Hematopoietic multipotent progenitor cell treated with erythropoietin and hydrocortisone succinate and interleukin-3 and kit ligand, for 6 days (in vitro differentiated cells): ENCODE measurements at places on chromosomes 12 and 14.

- DNase-seq = no peak
Measured at GRCh38 chr12:84594157-84594556, 318.4 kb downstream of the SLC6A15 start.

DNA sequence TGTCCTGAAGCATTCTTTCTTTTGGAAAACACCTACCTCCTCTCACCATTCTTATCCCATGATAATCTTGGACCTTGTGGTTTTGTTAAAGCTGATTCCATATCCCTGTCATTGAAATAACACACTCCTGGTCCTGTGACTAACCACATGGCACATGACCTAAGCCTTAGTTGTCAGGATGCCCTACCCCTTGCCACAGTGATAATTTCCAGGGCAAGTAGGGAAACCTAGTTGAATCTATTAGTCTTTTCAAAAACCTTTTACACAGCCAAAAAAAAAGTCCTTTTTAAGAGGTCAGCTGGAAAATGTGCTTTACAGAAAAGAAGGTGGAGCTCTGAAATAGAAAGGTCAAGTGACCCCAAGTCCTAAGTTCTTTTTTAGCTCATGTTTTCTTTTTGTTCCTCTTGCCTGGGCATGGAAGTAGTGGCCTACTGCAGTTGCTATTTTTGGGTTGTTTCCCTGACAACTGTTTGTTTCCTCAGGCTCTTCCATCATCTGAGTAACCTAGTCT lies 608.4 kb downstream of the LRFN5 start:
- DNase-seq = no peak

DNA sequence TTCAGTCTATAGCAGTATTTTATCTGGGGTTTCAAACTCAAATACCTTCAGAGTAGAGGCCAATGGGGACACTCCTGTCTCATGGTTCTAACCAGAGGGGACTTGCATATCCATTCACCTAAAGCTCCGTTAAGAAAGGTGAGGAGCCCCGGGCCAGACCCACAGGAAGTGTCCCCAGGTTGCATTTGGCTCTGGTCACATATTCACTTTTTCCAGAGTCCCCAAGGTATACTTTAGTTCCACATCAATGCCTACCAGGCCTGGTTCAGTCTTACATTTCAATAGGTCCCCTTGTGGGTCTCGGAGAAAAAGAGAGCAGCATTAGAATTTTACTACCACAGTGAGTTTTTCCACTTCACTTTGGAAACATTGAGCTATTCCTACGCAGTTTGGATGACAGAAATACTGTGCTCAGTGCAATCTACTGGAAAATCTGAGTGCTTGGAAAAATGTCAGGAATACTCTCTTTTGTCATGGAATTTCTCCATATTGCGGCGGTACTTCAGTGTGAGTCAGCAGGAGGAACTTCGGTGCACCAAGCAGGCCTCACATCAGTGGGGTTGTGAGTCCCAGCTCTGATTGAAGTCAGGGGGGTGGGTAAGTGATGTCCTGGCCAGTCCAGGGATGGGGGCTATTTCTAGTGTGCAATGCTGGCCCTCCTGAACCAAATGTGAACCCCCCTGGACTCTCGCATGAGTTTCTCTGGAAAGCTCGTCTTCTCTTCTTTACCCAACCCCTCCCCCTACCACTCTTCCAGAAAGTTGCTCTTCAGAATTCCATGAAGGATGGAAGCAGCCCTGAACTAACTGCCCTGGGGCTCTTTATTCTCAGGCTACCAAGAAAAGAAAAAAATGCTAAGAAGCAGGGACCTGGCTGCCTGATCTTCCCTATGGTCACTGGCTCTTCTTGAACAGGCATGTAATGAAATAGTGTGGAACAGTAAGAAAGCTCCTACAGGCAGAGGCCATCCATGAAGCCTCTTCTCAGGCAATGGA lies 184.7 kb downstream of the PRKCH start:
- no peak for DNase-seq

- no peak for DNase-seq
Measured at GRCh38 chr14:94617366-94617941, 5.3 kb downstream of the SERPINA3 start.

- no peak for DNase-seq
Measured at GRCh38 chr12:92118826-92119536, 26.7 kb downstream of the BTG1 start.

- no peak for DNase-seq
Measured at GRCh38 chr12:57591782-57592325, 862 bp downstream of the PIP4K2C start.

DNA sequence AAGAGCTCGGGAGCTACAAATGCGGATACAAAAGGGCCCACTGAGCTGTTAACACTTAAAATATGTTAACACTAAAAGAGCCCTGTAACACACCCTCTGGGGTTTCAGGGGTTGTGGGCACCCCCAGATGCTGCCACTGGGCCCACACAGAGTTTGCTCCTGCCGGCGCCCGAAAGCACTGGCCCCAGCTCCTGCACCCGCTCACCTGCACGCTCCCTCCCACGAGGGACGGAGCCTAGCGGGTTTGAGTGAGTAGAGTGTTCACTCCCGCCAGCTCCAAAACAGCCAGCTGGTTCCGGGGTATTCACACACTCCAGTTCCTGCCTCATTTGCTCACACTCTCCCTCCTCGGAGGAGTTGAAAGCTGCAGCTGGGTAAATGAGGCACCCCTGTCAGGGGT lies 357.7 kb downstream of the ETNK1 start:
- DNase-seq = no peak

GRCh38 chr14:97802430-97803373 lies 1005.5 kb downstream of the VRK1 start:
- DNase-seq = no peak

DNA sequence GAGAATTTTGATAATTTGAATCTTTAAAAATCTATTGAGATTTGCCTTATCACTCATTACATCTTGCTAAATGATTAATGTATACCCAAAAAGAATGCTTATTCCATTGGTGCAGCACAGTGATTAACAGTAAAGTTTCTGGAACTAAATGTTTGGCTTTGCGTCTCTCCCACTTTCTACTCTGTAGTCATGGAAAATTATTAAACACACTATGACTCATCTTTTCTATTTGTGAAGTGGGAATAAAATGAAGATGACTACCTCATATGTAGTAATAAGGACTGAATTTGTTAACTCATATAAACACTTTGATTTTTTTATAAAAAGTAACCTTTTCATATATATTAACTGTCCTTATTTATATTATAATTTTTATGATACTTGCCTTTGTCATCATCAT lies 118.1 kb downstream of the RERGL start:
- DNase-seq = no peak

DNA sequence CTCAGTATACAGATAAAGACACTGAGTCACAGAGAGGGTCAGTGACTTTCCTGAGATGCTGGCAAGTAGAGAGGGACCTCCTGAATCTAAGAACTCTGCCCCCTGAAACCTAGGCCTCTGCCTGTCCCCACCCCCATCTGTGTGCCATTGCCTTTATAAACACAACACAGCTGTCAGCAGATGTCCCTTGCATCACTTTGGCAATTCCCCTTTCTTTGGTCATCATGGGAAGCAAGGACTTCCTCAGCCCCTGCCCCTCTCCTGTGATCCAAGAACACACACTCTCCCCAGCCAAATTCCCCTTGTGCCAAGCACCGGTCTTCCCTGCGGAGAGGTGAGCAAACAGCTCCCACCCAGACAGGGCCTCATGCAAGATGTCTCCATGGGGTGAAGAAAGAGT lies 8.3 kb downstream of the TSPAN11 start:
- DNase-seq = no peak

- DNase-seq = no peak
Measured at GRCh38 chr12:74424778-74425177, 112.9 kb upstream of the ATXN7L3B start.

- DNase-seq = no peak
Measured at GRCh38 chr12:31466768-31467167, 124.2 kb downstream of the DENND5B start.

DNA sequence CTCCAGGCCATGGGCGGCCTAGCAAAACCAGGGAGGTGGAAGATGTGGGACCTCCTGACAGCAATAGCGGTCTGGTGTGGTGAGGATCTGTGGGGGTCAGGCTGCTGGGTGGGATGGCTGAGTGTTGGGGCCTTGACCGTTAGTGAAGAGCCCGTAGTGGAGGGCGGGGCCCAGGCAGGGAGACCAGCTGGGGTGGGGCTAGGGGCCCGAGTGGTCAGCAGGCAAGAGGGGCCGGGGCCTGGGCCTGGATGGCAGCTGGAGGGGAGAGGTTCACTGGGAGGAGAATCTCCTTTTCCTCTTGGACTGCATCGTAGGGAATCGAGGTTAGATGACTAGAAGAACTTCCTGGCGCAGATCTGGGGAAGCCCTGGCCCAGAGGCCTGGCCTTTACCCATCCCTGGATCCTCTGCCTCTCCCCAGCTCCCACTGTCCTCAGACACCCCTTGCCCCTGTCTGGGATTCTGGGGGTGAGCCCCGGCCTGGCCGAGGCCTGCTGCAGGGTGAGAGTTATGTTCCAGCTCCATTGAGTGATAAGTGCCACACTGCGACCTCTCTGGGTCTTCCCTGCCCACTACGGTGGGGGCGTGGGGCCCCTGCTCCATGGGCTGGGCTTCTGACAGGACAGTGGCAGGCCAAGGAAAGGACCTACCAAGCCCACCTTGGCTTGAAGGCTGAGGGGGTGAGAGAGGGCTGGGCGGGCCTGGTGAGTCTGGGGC lies 47.1 kb downstream of the KRT80 start:
- DNase-seq = no peak

DNA sequence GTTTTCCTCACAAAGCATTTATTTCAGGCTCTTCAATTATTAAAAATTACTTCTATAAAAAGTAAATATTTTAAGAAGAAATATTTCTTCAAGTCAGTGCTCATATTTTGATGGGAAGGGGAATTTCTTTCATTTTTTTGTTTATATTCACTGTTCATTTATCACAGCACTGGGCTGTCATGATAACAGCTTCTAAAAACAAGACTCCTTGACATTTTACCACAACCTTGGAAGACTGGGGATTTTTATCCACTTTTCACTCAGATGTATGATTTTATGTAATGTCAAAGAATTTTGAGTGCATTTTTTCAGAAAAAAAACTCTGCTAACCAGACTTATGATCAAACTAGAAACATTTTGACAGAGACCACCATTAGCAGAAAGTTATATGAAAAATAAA lies 149.7 kb downstream of the PHLDA1 start:
- no peak for DNase-seq

GRCh38 chr14:70397746-70398145 lies 19.1 kb downstream of the SYNJ2BP start:
- DNase-seq = no peak

DNA sequence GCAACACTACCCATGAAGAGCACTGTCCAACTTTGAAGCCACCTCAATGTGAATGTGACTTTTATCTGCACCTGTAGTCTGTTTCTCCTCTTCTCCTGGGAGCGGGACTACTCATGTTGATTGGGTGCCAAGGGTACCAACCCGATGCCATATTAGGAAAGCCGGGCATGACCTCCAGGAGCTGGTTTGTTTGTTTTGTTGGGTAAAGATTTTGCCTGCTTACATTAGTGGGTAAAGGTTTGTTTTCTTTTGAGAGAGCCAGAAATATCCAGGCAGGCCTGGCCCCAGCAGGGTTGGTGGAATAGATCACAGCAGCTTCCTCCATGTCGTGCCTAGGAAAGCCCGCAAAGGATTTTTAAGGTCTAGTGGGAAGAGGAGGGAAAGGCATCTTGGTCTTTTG lies 19.7 kb upstream of the ITPK1 start:
- DNase-seq = no peak

DNA sequence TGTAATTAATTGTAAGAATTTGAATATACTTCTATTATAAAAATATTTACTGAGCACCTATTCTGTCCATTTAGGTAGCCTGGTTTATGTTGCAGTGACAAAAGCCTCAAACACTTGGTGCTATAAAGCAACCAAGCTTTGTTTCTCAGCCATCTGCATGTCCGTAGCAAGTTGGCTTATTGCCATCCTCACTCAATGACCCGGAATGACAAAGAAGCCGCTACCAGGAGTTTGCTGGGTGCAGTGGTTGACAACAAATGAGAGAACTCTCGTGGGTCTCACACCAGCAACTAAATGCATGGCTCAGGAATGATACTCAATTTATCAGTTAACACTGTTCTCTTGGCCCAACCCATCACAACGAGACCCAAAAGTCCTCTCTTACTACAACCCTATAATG lies 553.1 kb downstream of the DIO2 start:
- no peak for DNase-seq

GRCh38 chr14:105392131-105393090 lies 5.9 kb upstream of the TEX22 start:
- no peak for DNase-seq

- no peak for DNase-seq
Measured at GRCh38 chr12:105554223-105554678, 223.8 kb downstream of the C12orf75 start.

- no peak for DNase-seq
Measured at GRCh38 chr12:89167986-89168385, 184.3 kb downstream of the DUSP6 start.

DNA sequence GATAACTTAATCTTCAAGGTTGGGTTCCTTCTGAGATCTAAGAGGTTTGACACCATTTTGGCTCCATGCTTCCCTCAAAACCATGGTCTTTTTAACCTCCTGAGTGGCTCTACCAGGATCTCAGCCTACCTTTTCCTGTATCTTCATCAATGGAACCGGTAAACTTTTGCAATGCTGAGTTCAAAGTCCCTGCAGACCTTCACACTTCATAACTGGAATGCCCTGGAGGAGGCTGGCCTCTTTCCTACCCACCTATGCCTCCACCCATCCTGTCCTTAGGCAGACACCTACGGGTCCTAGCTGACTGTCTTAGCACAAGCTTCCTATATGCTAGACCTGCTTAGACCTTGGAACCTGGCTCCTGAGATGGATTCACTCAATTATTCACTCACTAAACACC lies 89.5 kb upstream of the EEA1 start:
- no peak for DNase-seq

- DNase-seq = peak; percentile 64
Measured at GRCh38 chr12:69321351-69321750, 26.8 kb upstream of the LYZ start.

DNA sequence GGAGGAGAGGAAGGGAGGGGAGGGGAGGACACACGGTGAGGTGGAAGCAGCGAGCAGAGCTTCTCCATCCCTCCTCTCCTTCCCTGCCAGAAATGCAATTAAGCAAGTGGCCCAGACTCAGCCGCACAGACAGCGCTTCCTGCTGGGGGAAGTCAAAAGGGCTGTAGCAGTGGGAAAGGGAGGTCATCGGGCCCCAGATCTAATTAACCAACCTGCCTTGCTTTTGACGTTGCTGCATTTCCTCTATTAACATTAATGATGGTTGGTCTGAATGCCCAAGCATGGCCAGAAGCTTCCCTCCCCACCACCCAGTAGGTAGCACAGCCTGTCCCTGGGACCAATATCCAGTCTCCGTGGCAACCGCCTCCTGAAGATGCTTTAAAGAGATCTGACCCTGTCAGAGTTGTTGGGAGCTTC lies 4.6 kb upstream of the NGB start:
- no peak for DNase-seq

- no peak for DNase-seq
Measured at GRCh38 chr14:85461432-85462133, 68.4 kb upstream of the FLRT2 start.

GRCh38 chr12:129607301-129607700 lies 296.5 kb downstream of the TMEM132D start:
- DNase-seq = no peak

DNA sequence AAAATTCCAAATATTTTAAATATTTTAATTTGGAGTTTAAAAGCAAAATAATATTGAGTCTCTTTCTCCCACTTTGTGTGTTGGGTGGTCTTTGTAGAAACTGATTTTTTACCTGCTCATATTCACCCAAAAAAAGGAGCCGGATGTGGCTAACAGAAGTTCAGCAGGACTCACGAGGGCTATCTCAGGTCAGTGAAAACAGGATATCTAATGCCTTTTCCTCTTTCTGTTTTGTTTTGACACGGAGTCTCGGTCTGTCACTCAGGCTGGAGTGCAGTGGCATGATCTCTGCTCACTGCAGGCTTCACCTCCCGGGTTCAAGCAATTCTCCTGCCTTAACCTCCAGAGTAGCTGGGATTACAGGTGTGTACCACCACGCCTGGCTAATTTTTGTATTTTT lies 30.8 kb downstream of the COA8 start:
- no peak for DNase-seq
